ENCODE measurements at places on chromosomes 3 and 15. TPM values are rescaled to one million over a fixed set of nuclear protein-coding genes. Genes with fewer than 3 reads are reported as not detected.

- H3K4me1 ChIP-seq: no peaks in the 10 kb centered on the region
- no peaks in the 10 kb centered on the region for H3K27me3 ChIP-seq
- no peak overlapping the region for H3K27ac ChIP-seq
Measured at GRCh38 chr3:174270841-174271240, 588.3 kb upstream of the NAALADL2 start.

- no peak for DNase-seq
- H3K4me1 ChIP-seq: no peaks in the 10 kb centered on the region
- H3K36me3 ChIP-seq: no peaks in the 10 kb centered on the region
Measured at GRCh38 chr3:42758126-42758525, 14.9 kb downstream of the CCDC13 start.

DNA sequence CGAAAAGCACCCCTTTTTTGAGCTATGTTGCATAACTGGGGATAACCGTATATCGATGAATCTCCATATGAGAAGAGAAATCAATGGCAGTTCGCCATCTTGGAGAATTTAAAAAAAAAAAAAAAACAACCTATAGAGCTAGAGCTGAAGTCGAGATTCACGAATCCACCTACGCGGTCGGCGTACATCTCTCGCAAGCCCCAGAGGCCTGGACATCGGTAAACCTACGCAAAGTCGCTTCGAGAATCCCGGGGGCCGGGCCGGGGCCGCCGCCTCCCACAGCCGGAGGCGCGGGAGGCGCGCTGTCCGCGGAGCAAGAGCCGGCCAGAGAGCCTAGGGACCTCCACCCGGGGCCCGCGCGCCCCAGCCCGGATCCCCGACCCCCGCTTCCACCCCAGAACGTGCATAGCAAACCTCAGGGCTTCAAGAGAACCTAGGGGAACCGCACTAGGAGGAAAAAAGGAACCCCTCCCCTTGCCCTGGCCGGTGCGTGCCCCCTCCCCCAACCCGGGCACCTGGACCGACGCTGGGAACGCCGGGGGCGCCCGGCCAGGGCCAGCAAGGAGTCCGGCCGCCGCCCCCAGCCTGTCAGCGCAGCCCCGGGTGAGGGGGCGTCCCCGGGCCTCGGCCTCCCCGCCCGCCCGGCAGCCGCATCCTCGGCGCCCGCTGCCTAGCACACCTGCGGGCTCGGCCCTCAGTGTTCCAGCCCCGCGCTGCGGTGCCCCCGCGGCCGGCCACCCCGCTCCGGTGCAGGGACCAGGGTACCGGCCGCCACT is 567 bp downstream of the PFN2 start:
- H3K36me3 ChIP-seq: no peaks in the 10 kb centered on the region
- peak overlapping the region; percentile 63 for H3K4me3 ChIP-seq
- DNase-seq: peak; percentile 69

DNA sequence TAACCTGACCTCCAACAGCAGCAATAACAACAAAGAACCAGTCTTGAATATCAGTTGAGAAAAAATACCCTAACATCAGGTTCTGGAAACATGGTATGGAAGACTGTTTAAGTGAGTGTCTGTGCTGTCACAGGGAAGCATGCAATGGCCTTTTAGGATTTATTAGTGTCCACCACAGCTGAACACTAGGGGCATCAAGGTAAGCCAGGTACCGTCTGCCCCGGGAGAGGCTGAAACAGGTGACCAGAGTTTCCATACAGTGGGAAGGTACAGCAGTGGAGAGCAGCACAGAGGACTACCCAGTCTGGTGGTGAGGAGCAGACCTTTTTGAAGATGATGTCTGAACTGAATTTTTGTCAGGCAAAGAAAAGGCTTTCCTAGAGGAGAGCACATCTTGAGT is 18.4 kb downstream of the ZDHHC23 start:
- H3K4me1 ChIP-seq: peaks cover 3% of the 10 kb centered on the region
- H3K27me3 ChIP-seq: no peaks in the 10 kb centered on the region
- H3K4me3 ChIP-seq: no peak overlapping the region
- no peaks in the 10 kb centered on the region for H3K36me3 ChIP-seq
- H3K27ac ChIP-seq: no peak overlapping the region

GRCh38 chr15:25175789-25176615 is 221.2 kb downstream of the SNRPN start:
- peaks cover 3% of the 10 kb centered on the region for H3K27me3 ChIP-seq
- peak; percentile 7 for DNase-seq
- H3K4me3 ChIP-seq: no peak overlapping the region
- H3K27ac ChIP-seq: no peak overlapping the region
- H3K36me3 ChIP-seq: no peaks in the 10 kb centered on the region

DNA sequence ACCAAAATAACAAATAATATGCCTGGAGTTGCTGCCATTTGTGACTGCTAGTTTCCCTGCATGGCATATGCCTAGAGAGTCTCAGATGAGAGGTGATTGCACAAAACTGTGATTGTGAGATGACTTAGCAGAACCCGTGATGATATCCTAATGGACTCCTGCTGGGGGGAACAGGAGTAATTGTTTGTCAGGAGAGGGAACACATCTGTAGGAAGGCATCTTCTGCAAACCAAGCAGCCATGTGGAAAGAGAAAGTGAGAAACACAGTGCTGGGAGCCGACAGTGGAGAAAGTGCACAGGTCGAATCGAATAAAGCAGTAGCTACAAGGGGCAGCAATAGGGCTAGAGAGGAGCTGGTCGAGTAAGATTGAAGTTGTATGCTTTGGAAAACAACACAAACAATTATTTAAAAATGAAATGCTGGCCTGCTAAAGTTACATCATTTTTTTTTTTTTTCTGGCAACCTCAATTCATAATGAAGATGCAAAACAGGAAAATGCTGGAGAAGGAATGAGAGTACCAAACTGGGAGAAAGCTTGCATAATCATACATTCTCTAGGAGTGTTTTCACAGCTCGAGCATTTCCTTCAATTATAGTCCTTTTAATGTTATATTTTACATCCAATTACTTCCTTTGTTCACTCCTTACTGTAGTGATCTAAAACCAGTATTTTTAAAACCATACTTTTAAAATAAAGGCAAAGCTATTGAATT is 494.2 kb upstream of the AGTR1 start:
- H3K4me3 ChIP-seq: no peak overlapping the region
- no peaks in the 10 kb centered on the region for H3K4me1 ChIP-seq
- no peaks in the 10 kb centered on the region for H3K27me3 ChIP-seq

- H3K36me3 ChIP-seq: no peaks in the 10 kb centered on the region
- no peaks in the 10 kb centered on the region for H3K27me3 ChIP-seq
- H3K4me1 ChIP-seq: peaks cover 18% of the 10 kb centered on the region
- no peak for DNase-seq
- no peak overlapping the region for H3K4me3 ChIP-seq
Measured at GRCh38 chr3:18641916-18642315, 216.8 kb upstream of the SATB1 start.

GRCh38 chr3:196192036-196192523 is 19.1 kb downstream of the ZDHHC19 start:
- peak; percentile 39 for DNase-seq
- H3K27ac ChIP-seq: peak overlapping the region; percentile 84
- peak overlapping the region; percentile 5 for H3K4me3 ChIP-seq
- no peaks in the 10 kb centered on the region for H3K27me3 ChIP-seq
- H3K4me1 ChIP-seq: peaks cover 52% of the 10 kb centered on the region

DNA sequence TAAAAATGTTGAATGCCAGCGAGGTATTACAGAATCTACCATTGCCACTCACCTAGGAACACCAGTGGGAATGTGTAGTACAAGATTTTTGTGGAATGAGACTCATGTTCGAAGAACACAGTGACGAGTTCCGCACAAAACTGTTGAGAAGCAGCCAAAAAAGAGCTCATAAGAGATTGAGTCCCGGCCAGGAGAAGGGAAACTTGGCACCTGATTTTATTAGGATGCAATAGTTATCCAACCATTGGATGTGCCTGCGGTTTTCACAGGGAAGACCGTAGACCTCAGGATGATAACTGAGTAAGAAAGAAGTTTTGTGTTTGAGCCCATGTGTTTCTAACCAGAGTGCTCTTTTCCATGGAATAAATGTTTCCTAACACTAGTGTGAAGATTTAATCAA is 88.9 kb downstream of the PTPRG start:
- H3K27me3 ChIP-seq: no peaks in the 10 kb centered on the region
- DNase-seq: no peak
- no peaks in the 10 kb centered on the region for H3K4me1 ChIP-seq
- no peak overlapping the region for H3K4me3 ChIP-seq
- H3K36me3 ChIP-seq: no peaks in the 10 kb centered on the region

DNA sequence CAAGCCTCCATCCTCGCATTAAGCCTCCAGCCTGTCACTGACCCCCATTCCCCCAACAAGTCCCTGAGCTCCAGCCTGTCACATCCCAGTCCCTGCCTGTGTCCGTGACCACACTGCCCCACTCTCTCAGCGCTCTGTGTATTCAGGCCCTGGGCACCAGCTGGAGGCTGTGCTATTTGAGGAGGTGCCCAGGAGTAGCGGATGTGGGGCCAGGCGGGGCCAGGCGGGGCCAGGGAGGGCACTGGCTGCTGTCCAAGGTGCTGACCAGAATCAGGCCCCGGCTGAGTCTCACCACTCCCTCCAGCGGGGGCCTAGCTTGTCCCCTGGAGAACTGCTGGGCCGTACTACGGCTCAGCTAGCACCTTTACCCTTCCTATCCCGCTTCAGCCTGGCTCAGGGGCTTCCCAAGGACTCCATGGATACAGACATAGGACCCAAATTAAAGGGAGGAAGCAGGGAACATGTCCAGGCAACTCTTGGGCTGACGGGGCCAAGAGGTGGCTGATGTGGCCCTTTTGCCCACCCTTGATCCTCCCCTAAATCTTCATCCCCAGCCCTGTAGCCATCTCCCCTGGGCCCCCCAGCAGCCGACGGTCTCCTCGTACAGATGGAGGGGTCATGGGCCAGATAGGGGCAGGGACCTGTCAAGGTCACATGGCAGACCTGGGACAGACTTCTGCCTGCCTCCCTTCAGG is 1.1 kb downstream of the HHATL start:
- DNase-seq: peak; percentile 38
- H3K4me3 ChIP-seq: no peak overlapping the region
- no peak overlapping the region for H3K27ac ChIP-seq
- H3K27me3 ChIP-seq: no peaks in the 10 kb centered on the region
- H3K36me3 ChIP-seq: no peaks in the 10 kb centered on the region

- H3K27me3 ChIP-seq: no peaks in the 10 kb centered on the region
- no peak overlapping the region for H3K27ac ChIP-seq
- H3K4me3 ChIP-seq: no peak overlapping the region
- no peaks in the 10 kb centered on the region for H3K36me3 ChIP-seq
- no peak for DNase-seq
Measured at GRCh38 chr3:191358929-191359328, 28.6 kb upstream of the UTS2B start.

- no peaks in the 10 kb centered on the region for H3K36me3 ChIP-seq
- no peak overlapping the region for H3K4me3 ChIP-seq
- H3K27ac ChIP-seq: no peak overlapping the region
- no peaks in the 10 kb centered on the region for H3K27me3 ChIP-seq
- DNase-seq: no peak
Measured at GRCh38 chr3:58066842-58067241, 58.6 kb downstream of the FLNB start.

GRCh38 chr3:112074006-112074405 is 12.2 kb upstream of the C3orf52 start:
- no peaks in the 10 kb centered on the region for H3K27me3 ChIP-seq
- H3K27ac ChIP-seq: no peak overlapping the region
- DNase-seq: no peak
- H3K4me3 ChIP-seq: no peak overlapping the region
- H3K36me3 ChIP-seq: no peaks in the 10 kb centered on the region
- H3K4me1 ChIP-seq: peaks cover 15% of the 10 kb centered on the region

GRCh38 chr3:137998121-137999042 is 11.6 kb upstream of the CLDN18 start:
- no peak overlapping the region for H3K27ac ChIP-seq
- no peaks in the 10 kb centered on the region for H3K27me3 ChIP-seq
- DNase-seq: no peak
- no peak overlapping the region for H3K4me3 ChIP-seq
- no peaks in the 10 kb centered on the region for H3K36me3 ChIP-seq

DNA sequence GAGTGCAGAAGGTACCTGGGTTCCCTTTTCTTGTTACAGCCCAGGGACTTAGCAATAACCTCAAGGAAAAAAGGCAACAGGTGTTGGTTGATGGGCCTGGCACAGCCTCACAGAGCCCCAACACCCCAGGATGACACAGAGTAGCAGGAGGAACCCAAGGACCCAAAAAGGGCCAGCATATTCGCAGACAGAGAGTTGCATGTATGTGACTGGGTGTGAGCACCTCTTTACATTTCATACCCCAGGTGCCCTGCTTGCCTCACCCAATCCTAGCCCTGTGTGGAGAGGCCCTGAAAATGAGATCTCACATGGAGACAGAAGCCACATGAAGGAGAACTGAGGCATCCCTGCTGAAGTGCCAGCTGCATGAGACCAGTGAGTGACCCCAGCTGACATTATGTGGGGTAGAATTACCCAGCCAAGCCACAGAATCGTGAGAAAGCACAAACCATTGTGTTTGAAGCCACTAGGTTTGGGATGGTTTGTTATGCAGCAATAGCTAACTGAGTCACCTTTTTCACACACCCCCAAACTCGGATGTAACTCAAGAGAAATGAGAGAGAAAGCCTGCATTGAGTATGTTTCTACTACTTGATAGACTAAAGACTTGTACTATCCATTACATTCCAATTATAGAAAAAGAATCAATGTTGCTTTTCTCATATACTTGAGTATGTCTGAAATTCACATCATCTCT is 26.2 kb upstream of the HHATL start:
- no peak for DNase-seq
- H3K27ac ChIP-seq: no peak overlapping the region
- H3K4me1 ChIP-seq: no peaks in the 10 kb centered on the region
- no peak overlapping the region for H3K4me3 ChIP-seq
- no peaks in the 10 kb centered on the region for H3K36me3 ChIP-seq

Gene HYKK
- total RNA-seq: 4.4 TPM

Gene WHAMM
- 29.5 TPM for total RNA-seq

Gene TLR9
- total RNA-seq: 1.6 TPM

Gene HRH1
- 0.46 TPM for total RNA-seq

Gene UBAP1L
- 14.8 TPM for total RNA-seq
